ENCODE measurements at places on chromosomes 2 and 18.

DNA sequence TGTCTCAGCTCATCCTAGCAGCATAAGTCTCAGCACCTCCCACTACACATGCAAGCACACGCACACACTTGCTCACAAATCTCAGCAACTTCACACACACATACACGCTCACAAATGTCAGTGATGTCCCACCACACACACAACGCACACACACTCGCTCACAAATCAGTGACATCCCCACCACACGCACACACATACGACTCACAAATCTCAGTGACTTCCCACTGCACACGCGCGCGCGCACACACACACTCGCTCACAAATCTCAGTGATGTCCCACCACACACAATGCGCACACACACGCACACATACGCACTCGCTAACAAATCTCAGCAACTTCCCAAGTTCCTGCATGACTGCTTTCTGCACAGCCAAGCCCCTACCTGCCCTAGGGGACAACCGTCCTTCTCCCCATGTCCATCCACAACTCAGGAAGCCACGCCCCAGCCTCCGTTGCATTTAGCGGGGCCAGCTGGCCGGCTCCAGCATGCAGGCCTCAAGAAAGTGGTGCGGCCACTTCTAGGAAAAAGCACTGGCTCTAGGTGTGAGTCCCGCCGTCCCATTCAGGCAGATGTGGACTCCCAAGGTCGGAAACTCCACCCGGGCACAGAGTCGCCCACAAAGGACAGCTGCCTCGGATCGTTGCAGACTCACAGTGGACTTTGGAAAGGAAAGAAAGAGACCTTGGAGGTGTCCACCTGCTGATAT is 180.1 kb upstream of the SALL3 start:
- DNase-seq: no peak

DNA sequence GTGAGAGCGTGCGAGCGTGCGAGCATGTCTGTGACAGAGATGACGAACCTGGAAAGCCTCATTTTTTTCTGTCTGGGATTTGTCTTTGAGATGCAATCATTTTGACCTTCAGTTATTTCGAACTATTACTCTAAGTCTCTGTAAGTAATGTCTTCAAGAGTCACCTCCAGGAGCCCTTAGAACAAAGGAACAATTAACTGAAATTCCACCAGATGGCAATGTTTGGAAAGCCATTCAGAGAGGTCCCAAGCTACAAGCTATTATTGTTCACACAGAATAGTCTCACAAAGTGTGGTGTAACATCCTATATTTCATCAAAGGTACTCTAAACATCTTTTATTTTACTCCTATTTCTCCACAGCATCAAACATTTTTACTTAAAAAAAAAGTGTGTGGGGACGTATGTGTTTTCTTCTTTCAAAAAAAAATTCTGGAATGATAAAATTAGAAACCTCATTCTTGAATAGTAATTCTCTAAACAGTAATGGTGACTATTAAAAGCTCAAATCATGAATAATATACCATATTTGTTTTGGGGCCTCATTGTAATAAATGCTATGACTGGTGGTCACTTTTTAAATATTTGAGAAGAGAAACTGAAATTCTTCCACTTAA is 35.1 kb upstream of the MAPRE2 start:
- no peak for DNase-seq

GRCh38 chr2:175131252-175131651 is 36.8 kb downstream of the ATF2 start:
- no peak for DNase-seq

DNA sequence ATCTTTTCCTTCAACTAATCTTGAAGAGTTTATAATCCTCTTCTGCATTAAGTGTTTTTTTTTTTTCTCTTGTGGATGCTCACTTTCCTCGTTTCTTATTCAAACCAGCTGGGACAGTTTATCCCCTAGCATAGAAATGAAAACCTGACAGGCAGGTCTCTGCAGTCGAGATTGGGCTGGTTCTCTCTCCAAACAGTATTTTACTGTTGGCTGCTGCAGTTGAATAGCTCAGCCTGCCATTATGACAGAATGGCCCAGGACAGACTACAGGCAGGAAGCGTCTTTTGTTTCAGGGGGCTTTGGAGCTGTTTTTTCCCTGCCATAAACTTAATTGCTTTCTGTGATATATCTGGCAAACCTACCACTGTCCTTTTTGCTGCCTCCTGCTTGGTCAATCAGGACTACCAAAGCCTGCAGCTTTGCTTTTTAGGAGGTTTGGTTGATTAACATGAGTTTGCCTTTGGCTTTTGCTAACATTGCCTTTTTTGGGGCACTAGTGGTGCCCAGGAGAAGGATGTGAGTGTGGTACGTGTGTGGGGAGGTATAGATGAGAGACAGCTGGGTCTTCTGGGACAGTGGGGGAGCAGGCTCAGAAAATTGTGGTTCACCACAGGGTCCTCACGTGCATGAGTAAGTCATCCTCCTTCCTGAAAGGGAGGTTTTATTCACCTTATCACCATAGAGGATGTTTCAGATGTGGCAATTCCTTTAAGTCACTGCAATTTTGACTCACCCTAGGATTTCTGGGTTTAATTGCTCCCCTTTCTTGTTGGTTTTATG is 128.7 kb downstream of the LYPD6B start:
- DNase-seq: no peak

DNA sequence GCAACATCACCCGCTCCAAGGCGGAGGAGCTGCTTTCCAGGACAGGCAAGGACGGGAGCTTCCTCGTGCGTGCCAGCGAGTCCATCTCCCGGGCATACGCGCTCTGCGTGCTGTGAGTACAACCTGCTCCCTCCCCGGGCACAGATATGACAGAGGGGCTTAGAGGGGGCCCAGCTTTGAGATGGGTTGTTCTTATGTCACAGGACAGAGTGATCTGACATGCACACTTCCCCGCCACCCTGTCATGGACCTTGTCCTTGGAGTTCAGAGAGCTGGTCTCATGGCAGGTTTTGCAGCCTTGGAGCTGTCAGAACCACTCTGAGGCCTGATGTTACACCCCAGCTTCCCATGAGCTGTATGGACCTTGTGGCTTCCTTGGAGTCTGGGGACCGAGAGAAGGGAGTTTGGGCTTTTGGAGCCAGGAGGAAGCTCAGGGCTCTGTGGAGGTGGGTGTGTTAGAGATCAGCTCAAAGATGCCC is 398 bp downstream of the INPP5D start:
- DNase-seq: no peak

GRCh38 chr2:206716623-206717022 is 1.6 kb downstream of the DYTN start:
- DNase-seq: no peak

- DNase-seq: no peak
Measured at GRCh38 chr2:53690876-53691275, 76.7 kb upstream of the CHAC2 start.

DNA sequence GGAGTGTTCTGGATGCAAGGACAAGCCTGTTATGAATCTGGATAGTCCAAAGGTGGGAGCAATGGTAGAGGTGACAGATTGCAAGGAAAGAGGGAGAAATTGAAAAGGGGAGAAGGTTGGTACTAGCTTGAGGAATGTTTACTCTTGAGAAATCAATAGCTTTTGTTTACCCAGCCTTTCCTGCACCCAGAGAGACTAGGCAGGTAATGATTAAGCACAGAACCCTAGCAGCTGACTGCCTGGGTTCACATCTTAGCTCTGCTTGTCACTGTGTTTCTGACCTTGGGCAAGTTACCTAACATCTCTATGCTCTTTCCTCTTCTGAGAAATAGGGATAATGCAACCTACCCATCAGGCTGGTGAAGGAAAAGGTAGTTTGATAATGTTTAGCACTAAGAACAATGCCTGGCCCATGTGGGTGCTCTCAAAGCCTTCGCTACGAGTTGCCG is 178.6 kb downstream of the MGAT5 start:
- DNase-seq: no peak

DNA sequence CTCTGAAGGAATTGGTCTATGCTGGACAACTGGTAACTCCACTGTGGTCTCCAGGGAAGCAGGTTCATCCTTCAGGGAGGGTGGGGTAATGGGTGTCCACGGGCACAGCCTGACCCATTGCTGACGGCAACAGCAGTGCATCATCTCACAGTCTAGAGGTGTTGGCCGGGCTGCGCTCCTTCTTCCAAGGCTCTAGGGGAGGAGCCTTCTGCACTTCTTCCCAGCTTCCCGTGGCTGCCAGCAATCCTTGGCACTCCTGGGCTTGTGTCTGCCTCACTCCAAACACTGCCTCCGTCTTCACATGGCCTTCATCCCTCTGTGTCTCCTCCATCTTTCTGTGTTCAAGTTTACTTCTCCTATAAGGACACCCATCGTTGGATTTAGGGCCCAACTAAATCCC is 166.2 kb downstream of the CTIF start:
- DNase-seq: no peak

- no peak for DNase-seq
Measured at GRCh38 chr18:71238974-71239624, 950.3 kb downstream of the SOCS6 start.

DNA sequence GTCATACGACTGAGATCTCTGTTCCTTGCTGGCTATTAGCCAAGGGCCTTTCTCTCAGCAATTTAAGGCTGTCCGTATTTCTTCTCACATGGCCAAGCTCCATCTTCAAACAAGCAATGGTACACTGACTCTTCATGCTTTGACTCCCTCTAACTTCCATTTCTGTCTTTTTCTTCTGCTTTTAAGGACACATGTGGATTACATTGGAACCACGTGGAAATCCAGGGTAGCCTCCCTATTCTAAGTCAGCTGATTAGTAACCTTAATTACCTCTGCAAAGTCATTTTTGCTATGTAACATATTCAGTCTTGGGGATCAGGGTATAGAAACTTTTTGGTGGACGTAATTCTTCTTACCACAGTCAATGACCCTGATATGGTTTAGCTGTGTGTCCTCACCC is 41.5 kb upstream of the ZNF396 start:
- DNase-seq: no peak

- DNase-seq: no peak
Measured at GRCh38 chr2:27149570-27150405, 984 bp downstream of the TCF23 start.

GRCh38 chr2:96734880-96735583 is 4.8 kb downstream of the LMAN2L start:
- DNase-seq: no peak

GRCh38 chr2:55703350-55703749 is 9.7 kb upstream of the PNPT1 start:
- DNase-seq: no peak

- no peak for DNase-seq
Measured at GRCh38 chr2:43576981-43577892, 18.6 kb downstream of the THADA start.

- DNase-seq: no peak
Measured at GRCh38 chr18:55868909-55869308, 280.9 kb upstream of the TCF4 start.

DNA sequence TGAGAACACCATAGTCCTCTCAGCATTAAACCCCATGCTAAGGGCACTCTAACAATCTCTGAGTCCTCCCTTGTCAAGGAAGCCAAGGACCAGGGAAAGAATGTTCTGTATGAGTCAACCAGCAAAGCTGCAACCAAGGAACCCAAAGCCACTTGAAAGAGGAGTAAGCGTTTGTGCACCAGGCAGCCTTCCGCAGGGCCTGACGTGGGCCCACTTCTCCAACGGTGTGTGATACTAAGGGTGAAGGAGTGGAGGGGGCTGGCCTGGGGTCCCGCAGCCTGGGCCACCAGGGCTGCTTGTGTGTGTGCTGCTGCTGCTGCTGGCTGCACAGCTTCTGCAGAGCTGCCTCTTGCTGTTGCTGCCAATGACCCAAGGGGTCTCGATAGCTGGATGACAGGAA is 30.1 kb upstream of the GALNT14 start:
- no peak for DNase-seq

Data from BJ (cell line).